ENCODE measurements at places on chromosomes 4 and X.

DNA sequence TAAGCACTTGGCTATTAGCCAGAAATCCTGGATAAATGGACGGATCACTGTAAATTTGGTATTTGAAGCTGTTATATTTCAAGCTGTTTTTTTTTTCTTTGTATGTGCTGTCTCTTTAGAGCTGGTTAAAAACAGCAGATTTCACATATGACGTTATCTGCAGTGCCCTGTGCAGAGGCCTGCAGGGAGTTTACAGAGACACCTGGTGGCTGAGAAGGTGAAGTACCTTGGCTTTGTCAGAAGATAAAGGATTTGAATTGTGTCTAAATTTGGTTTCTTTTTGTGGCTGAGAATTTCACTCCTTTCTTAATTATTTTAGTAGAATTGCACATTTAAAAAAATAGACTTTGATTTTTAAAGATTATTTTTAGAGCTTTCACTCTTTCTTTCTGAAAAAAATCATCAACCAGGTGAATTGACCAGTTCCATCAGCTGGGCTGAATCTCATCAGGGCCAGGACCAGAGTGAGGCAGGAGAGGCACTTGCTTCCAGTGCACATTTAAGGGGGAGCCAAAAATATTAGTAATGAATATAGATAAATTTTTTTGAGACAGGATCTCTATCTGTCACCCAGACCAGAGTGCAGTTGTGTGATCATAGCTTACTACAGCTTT lies 9.6 kb upstream of the CHRNA9 start:
- DNase-seq: no peak

GRCh38 chr4:70627620-70628019 lies 924 bp upstream of the ENAM start:
- no peak for DNase-seq

DNA sequence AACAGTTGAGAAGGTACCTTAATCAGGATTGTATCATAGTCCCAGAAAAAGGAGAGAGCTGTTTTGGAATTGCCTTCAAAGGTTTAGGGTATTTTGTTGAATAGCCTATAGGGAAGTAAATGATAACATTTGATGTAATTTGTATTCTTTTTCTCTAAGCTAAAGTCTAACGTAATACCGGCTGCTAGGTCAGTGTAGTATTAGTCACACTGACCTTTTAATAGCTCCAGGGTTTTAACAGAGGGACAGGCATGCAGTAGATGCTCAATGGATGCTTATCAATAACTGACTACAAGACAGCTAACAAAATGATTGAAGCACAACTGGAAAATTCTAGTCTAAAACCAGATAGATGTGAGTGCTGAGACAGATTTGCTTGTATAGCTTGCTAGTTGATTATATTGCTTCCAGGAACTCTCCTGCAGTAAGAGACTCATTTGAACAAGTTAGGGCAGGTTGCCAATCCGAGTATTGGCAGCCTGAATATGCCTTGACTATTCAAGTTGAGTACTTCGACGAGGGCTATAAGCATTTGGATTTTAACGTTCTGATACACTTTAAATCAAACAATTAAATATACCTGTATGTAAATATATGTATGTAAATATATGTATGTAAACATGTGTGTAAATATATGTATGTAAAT lies 16.5 kb upstream of the PNPLA4 start:
- no peak for DNase-seq

GRCh38 chrX:39152106-39152649 lies 350.9 kb downstream of the MID1IP1 start:
- peak; percentile 26 for DNase-seq

DNA sequence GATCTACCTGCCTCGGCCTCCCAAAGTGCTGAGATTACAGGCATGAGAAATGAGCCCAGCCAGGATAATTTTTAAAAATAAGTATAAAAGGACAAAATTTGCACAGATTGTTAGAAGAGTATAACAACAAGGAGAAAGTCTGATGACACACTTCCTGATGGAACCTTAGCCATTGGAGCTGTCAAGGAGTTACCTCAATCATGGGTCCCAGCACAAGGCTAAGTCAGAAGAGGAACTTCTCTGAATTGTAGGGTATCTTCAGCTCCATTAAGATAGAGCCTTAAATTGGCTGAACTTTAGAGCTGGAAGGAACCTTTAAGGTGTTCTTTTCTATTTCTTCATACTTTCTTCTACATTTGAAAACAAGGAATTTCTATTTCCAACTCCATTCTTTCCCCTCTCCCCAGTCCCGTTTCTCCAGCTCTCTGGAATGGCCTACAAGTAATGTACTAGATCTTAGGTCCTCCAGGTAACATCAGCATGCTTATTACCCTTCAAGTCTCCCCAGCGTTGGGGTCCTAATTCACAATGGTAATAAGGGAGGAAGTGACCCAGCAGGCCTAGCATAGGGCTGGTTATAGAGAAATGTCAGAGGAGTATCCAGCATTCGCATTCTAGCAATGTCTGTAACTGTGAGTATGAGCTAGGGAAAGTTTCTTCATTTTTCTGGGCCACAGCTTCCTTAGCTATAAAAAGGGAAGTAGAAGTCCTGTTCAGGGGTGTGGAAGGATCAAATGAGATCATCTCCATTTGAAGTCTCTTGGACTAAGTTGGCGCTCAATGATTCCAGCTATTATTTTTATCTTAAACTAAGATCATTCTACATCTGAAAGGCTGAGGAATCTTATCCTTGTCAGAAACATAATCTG lies 18.5 kb upstream of the RBPJ start:
- DNase-seq: no peak

DNA sequence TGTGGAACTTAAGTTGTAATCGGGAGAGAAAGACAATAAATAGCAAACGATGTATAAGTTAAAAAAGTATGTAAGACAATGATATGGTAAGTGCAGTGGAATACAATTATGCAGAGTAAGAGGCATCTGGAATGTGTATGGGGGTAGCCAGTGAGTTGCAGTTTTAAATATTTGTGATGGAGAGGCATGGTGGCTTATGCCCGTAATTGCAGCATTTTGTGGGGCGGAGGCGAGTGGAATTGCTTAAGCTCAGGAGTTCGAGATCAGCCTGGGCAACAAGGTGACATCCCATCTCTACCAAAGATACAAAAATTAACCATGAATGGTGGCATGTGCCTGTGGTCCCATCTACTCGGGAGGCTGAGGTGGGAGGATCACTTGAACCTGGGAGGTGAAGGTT lies 52.5 kb upstream of the WDFY3 start:
- DNase-seq: no peak

- DNase-seq: peak; percentile 63
These were observed 27.3 kb upstream of the CHRNA9 start for GRCh38 chr4:40307627-40308497.

DNA sequence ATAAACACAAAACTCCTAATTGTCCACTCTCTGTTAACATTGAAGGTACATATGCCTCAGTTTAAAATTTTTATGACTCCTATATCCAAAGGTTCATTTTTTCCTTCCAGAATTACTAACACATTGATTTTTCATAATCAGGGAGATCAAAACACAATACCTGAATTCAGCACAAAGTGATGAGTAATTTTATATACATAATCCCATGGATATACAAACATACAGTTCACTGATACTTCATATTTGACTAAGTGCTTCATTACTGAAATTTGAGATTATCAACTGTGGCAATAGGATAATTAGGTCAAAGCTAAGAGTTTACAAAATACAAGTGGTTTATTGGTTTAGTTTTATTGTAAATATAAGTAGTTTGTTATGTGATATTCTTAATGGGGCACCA lies 176.2 kb upstream of the PRPS2 start:
- no peak for DNase-seq

Data from memory B cell (primary cell).